ENCODE measurements at places on chromosomes 3 and 15.
A peak's percentile ranks its signal among the peaks of the same experiment; 100 is the strongest.

GRCh38 chr3:17629400-17629799 lies 113.0 kb downstream of the TBC1D5 start:
- DNase-seq, result no peak

- DNase-seq, result no peak
Measured at GRCh38 chr15:25545017-25545416, 106.2 kb upstream of the UBE3A start.

GRCh38 chr3:185724761-185725160 lies 100.1 kb downstream of the IGF2BP2 start:
- DNase-seq, result no peak

- DNase-seq, result no peak
Measured at GRCh38 chr3:21729331-21729730, 21.7 kb downstream of the ZNF385D start.

- DNase-seq, result no peak
Measured at GRCh38 chr3:156483426-156483825, 71.5 kb downstream of the SSR3 start.

GRCh38 chr3:49397470-49397869 lies 14.3 kb downstream of the RHOA start:
- DNase-seq, result no peak

DNA sequence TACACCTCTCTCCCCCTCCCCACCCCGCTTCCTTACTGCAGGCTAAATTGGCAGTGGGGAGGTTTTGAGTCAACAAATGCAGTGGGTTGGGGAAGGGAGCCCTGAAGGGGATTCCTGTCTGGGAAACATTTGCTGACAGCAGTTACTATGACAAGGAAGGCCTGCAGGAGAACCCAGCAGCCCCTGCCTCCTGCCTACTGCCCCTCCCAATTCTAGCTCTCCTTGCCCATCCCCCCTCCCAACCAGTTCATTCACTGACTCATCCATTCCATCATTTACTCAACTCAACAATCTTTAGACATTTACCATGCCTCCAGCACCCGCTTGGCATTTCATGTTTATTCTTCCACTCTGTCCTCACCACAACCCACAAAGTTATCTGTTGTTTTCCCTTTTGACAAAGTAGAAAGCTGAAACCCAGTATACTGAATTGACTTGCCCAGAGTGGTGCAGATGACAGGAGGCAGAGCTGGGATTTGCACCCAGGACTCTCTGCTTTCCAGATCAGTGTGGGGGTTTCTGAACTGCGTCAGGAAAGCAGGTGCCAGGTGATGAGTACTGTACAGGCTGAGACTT lies 75.0 kb downstream of the MAGEF1 start:
- no peak for DNase-seq

DNA sequence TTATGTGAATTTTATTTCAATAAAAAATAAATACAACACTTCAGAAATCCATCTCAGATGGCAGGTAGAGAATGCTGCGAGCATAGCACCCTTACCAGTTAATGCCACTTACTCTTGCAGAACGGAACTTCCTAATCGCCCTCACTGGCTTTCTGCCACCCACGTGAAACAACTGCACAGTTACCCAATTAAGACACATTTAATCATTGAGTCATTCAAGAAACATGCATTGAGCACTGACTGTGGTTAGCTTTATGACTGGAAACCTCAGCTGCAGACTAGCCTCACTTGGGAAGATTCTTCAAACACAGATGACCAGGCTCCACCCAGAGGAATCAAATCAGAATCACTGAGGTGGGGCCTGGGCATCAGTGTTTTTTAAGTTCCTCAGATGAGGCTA lies 5.6 kb upstream of the MFGE8 start:
- DNase-seq, result no peak

DNA sequence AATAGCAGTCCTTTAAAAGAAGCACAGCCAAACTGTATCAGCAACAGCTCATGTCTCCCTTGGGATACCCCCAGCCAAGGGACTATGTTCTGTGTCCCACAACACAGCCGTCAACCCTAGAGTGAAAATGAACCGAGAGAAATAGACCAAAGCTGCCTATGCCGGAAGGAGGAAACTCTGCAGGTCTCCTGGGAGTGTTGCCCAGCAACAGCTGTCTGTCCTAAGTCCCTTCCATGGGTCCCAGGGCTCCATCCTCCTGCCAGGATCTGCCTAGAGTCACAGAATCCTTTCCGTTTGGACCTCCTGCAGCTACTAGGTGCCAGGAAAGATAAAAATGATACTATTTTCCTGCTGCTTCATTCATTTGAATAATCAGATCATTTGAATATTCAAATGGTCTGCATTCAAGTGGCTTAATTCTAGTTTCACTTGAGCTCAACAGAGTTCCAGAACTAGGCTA lies 53.1 kb downstream of the TRANK1 start:
- DNase-seq, result no peak

- DNase-seq, result peak; percentile 49
Measured at GRCh38 chr3:123328851-123329635, 119.8 kb downstream of the ADCY5 start.

GRCh38 chr15:63203451-63204090 lies 14.2 kb downstream of the RAB8B start:
- DNase-seq, result no peak

DNA sequence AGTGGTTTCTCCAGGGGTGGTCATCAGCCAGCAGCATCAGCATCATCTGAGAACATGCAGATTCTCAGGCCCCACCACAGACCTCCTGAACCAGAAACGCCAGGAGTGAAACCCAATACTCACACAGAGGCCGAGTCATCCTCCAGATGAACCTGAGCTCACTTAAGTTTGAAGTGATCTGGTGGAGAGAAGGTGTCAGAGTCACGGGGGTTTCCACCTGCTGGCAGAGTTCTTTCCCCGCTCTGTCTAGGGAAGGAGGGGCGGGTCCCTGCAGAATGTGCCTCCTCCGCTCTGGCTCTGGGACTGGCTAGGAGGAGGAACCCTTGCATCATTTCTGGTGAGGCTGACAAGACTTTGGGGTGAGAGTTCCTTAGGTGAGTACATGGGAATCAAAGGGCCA lies 13.3 kb upstream of the KIF23 start:
- DNase-seq, result no peak

- no peak for DNase-seq
Measured at GRCh38 chr15:98845138-98845884, 162.3 kb downstream of the PGPEP1L start.

- DNase-seq, result no peak
Measured at GRCh38 chr3:23575697-23576096, 230.1 kb upstream of the UBE2E1 start.

DNA sequence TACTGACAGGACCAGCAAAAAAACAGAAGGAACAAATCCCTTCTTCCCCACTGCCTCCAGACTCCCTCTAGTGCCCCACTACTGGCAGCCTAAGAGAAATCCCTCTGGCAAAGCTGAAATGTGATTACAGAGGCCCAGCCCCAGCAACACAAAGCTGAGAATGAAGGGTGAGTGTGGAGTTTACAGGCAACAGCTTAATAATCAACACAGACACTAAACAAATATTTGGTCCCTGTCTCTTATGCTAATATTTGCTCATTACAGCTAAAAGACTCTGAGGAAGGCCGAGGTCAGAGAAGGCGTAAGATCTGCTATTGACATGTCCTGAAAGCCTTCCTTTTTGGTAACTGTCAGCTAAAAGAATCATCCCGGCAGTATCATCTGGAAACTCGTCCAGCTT lies 308.5 kb upstream of the RASGRP1 start:
- no peak for DNase-seq

DNA sequence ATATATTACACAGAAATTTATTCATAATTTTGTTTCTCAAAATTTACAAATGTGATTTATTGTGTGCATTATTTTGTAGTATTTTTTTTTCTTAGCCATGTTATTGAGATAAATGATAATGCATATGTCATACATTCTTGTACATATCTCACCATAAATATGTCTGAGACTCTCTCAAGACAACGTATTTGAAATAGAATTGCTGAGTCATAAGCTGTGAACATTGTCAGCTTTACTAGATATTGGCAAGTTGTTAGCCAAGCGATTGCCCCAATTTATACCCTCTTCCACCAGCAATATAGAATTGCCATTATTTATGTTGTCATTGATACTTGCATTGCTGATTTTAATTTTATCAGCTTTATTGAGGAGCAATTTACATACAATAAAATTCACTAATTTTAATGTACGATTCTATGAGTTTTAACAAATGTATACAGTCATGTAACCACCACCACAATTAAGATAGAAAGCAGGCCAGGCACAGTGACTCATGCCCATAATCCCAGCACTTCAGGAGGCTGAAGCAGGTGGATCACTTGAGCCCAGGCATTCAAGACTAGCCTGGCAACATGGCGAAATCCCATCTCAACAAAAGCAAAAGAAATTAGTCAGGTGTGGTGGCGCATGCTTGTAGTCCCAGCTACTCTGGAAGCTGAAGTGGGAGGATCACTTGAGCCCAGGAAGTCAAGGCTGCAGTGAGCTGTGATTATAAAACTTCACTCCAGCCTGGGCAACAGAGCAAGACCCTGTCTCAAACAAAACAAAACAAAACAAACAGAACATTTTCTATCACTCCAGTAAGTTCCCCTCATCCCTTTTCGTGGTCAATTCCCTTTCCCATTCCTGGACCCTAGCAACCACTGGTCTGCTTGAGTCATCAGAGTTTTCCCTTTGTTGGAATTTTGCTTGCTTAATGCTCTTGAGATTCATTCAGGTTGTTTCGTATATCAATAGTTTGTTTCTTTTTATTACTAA lies 373.1 kb downstream of the MFSD1 start:
- no peak for DNase-seq

GRCh38 chr3:158863247-158863646 lies 61.4 kb downstream of the MFSD1 start:
- DNase-seq, result no peak

- DNase-seq, result no peak
Measured at GRCh38 chr3:20320489-20320888, 134.5 kb upstream of the SGO1 start.

DNA sequence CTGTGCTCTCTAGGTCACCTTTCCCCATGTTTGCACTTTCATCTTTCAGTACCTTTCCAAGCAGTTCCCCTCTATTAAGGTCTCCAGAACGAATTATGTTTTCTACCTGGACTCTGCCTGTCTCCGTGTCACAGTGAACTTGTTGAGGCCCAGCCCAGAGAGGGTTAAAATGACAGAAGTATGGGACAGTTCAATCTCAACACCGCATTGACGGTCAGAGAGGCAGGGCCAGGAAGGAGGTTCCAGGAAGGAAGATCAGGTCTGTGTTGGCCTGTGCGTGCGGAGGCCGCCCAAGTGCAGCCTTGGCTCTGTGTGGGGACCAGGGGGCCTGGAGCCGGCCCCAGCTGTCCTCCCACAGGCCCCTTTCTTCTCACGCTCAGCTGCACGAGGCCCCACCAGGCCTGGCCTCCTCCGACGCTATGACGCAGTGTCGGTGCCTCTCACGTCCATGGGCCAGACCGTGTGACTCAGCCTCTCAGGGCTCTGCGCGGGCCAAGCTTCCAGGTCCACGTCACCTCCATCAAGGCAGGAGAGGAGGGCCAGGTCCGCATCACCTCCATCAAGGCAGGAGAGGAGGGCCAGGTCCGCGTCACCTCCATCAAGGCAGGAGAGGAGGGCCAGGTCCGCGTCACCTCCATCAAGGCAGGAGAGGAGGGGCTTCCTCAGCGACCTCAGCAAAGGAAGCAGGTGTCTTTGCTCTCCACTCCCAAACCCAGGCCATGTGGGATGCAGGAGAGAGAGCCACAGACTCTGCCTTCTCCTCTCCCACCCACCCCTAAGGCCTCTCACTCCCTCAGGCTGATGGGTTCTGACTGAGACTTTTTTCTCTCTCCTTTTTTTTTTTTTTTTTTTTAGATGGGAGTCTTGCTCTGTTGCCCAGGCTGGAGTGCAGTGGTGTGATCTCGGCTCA lies 83.1 kb downstream of the CPN2 start:
- DNase-seq, result no peak

DNA sequence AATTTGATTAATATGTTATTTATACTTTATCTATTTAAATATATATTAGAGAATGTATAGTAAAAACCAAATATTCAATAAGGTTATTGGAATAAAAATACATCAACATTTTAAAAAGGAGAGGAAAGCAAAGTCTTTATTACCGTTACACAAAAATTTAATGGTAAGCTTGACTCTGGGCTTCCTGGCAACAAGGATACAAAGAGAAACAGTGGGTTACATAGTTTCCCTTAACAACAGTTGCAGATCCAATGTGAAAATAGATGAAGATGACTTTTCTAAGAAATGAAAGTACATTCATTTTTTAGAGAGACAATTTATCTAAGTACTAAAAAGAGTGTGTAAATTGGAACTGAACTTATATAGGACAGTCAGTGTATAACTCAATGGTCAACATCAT lies 6.0 kb upstream of the PHLDB2 start:
- DNase-seq, result no peak

- DNase-seq, result no peak
Measured at GRCh38 chr3:1348547-1348946, 255.7 kb downstream of the CNTN6 start.

DNA sequence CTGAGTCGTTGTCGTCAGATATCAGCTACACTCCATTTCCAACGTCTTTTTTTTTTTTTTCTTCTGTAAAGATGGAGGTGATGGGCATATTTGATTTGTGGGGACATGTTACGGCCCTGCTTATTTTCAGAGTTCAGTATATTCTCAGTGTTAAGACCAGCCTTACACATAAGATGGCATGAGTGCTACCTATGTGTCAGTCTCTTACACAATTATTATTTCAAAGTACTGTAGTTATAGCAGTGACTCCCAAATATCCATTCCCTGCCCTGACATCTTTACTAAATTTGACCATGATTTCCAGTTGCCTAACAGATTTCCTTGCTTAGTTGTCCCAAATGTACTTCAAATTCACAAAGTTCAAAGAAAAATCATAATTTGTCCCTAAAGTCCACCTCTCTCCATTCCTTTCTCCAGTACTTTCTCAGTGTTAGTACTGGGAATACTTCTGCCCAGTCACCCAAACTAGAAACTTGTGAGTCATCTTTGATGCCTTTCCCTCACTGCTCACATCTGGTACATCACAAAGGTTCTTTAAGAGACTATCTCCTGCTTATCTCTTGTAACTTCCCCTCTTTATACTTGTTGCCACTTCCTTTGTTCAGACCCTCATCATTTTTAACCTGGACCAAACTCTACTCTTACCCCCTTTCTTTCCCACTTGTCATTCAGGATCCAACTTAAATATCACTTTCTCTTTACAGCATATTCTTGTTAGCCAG lies 67.0 kb downstream of the ZNF609 start:
- no peak for DNase-seq

DNA sequence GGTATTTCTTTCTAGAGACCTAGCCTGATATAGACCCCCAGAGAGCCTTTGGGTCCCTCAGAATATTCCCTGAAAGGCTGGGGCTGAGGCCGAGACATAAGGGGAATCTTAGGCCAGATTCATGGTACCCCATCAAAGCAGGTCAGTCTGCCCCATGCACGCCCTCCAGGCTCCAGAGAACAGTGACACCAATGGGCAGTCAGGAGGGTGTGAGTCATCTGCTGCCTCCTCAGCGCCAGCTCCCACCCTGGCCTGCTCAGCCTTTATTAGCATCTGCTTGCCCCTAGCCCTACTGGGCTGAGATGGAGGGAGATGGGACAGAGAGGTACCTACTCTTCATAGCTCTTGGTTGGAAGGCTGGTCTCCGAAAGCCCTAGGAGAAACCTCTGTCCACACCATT lies 14.3 kb upstream of the CAMKV start:
- no peak for DNase-seq

- no peak for DNase-seq
Measured at GRCh38 chr3:101848326-101848725, 988 bp upstream of the NFKBIZ start.

GRCh38 chr3:112320691-112321090 lies 12.3 kb upstream of the CD200 start:
- DNase-seq, result no peak

- no peak for DNase-seq
Measured at GRCh38 chr3:3180456-3180855, 965 bp upstream of the CRBN start.

- DNase-seq, result no peak
Measured at GRCh38 chr3:71713041-71713440, 12.2 kb downstream of the EIF4E3 start.

Measured in stimulated activated CD8-positive, alpha-beta memory T cell treated with anti-CD3 and anti-CD28 coated beads, Interleukin-4, amount 100 ng/mL, for 1 hour (primary cell).